ENCODE measurements at places on chromosomes 12 and 14.

GRCh38 chr12:82952946-82953345 lies 266.2 kb downstream of the TMTC2 start:
- DNase-seq, result no peak

- peak; percentile 36 for DNase-seq
These were observed 10.3 kb upstream of the ERP27 start for GRCh38 chr12:14948672-14949071.

- DNase-seq, result peak; percentile 92
These were observed 24.5 kb downstream of the GPRC5D start for GRCh38 chr12:12927211-12928079.

DNA sequence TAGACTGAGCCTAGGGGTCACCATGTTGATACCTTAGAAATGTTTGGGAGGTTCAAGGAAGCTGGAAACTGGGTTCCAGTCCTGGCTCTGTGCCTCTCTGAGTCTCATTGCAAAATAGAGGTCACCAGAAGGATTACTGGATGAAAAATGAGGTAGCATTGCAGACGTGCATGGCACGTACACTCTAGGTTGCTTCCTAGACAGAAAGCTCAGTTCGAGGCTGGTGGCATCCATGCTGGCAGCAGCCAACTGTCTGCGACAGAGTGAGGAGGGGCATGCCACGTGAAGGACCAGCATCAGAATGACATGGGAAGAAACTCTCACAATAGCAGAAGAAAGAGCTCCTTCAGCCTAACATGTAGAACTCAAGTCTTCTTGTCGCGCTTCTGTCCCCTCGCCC lies 4.6 kb upstream of the CYP46A1 start:
- no peak for DNase-seq

DNA sequence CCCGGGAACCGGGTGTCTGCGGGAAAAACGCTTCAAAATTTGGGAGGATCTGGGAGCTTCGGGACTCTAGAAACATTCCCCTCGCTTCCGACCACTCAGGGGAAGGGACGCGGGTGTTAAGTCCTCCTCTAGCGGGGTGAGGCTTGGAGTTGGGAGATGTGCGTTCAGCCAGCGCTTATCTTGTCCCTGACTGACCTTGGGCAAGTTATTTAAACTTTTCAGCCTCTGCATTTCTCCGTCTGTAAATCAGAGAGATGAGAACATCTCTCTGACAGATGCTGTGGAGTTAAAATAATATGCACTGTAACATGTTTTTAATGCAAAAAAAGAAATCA lies 76.9 kb upstream of the ANO4 start:
- DNase-seq, result no peak

- peak; percentile 54 for DNase-seq
These were observed 923 bp upstream of the ITPR2 start for GRCh38 chr12:26833743-26834490.

- peak; percentile 33 for DNase-seq
These were observed 33.7 kb upstream of the PPP1CC start for GRCh38 chr12:110776410-110776809.
